Activated CD4-positive, alpha-beta memory T cell treated with anti-CD3 and anti-CD28 coated beads, Interleukin-2, amount 10 ng/mL, durations not matched to agents 7 days and 5 days (primary cell): ENCODE measurements at places on chromosomes 12 and 14.

DNA sequence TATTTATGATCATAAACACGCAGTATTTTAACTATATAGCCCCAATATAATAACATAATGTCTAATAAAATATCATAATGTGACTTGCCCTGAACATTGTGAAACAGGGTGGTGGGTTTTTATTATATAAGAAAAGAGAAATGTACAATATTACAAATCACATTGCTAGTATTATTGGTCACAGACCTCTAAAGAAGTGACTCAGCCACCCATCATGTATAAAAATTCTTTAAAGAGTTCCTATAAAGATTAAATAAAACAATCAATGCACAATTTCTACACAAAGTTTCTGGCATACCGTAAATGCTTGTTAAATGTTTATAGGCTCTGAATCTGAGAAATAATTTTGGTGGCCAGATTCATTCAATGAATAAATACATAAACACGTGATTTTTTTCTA is 28.9 kb downstream of the ABCC9 start:
- no peak for DNase-seq

DNA sequence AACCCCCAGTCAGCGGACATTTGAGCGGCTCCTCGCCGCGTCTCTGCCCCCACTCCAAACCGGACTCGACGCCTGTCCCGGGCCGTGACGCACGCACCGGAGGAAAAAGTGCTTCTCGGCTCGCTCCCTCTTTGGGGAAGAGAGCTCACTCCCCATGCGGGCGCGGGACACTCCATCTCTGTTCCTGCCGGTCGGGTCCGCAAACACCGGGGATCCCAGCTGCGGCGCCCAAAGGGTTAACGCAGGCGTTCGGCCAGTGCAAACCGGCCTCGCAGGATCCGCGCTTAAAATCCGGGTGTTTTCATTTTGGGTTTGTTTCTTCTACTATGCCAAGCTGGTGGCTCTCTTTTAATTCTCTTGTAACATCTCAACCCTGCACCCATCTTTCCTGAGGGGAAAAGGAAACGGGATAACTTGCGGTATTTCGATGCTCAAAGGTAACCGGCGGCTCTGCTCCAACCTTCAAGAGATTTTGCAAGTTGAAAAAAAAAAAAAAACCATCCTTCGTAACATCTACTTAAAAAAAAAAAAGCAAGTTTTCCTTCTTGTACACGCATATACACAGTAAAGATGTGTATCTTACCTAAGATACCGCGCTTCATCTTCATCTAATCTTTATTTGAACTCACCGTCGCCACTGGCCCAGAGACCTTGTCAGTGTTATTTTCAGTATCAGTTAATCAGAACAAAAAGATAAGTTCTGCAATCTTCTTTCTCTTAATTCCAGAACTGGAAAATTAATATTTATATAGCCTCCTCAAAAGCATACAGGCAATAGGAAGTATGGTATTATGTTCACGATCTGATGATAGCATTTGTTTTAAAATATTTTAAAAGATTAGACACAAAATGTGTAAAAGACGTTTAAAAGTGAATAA is 1.6 kb upstream of the ATP2B1 start:
- DNase-seq, result no peak

- DNase-seq, result no peak
Measured at GRCh38 chr14:77051116-77051515, 22.6 kb upstream of the IRF2BPL start.

- no peak for DNase-seq
Measured at GRCh38 chr12:105444653-105445102, 114.2 kb downstream of the C12orf75 start.

GRCh38 chr12:30926243-30927221 is at the start of gene TSPAN11:
Gene TSPAN11 (plus strand): TSS chr12:30926748. CDS start chr12:30953992, 27,244 bp downstream.
- no peak for DNase-seq

DNA sequence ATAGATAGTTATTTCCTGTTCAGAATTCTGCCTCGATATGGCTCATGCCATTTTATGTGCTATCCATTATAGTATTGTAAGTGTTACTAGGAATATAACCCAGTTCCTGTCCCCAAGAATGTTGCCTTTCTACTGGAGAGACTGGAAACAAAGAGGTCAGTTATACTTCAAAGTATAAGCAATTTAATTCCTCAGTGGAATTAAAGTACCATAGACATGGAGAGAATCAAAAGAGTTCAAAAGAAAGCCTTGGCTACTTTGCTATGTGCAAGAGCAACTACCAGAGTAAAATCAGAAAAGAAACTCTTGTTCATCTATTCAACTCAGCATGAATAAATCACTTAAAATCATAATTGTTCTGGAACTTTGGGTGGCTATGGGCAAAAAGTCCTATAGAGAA is 173.2 kb upstream of the EEA1 start:
- no peak for DNase-seq

- DNase-seq, result no peak
Measured at GRCh38 chr12:118044075-118044474, 16.9 kb downstream of the WSB2 start.

GRCh38 chr12:113891739-113892520 is 74.2 kb downstream of the RBM19 start:
- DNase-seq, result no peak

DNA sequence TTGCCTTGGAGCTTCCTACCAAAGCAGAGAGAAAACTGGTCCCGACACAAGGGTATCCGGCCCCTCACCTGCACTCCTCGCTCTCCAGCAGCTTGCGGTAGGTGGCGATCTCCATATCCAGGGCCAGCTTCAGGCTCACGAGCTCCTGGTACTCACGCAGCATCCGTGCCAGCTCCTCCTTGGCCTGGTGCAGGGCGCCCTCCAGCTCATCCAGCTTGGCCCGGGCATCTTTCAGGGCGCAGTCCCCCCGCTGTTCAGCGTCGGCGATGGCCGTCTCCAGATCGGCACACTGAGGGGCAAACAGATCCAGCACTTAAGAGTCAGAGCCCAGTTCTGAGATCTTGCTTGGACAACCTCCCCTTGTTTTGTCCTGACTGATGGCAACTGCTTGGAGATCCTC is 13.7 kb downstream of the KRT72 start:
- DNase-seq, result no peak

DNA sequence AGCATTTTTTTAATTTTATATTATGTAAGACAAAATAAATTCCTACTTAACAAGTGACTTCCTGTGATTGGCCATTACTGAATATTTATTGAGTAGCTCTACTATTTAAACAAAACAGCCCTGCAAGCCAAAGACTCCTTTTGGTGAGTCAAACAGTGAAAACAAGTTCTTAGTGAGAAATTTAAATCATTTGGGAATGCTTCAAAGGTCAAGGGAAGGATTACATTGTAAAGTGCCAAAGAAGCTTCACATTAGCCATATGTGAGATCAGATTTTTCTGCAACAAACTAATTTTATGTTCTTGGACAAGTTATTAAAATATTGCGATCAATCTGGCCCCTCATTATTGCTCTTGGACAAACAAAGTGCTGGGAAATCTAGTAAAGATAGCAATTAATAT is 795.4 kb upstream of the MGAT4C start:
- DNase-seq, result no peak

GRCh38 chr12:124175704-124176103 is 119.2 kb upstream of the RFLNA start:
- no peak for DNase-seq

DNA sequence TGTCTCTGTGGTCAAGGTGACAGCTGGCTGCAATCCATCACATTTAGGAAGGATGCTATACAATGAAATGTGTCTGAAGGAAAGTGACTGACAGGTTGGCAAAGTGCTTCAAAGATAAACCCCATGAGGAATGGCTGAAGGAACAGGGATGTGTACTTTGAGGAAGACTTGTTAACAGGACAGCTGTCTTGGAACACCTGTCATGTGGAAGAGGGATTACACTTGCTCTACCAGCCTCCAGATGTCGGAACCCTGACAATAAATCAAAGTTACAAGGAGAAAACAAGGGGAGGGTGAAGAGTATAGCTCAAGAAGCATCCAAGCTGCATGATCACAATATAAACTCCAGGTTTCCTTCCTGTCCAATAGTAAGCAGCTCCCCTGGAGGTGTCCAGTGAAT is 147.8 kb upstream of the TMCC3 start:
- no peak for DNase-seq

DNA sequence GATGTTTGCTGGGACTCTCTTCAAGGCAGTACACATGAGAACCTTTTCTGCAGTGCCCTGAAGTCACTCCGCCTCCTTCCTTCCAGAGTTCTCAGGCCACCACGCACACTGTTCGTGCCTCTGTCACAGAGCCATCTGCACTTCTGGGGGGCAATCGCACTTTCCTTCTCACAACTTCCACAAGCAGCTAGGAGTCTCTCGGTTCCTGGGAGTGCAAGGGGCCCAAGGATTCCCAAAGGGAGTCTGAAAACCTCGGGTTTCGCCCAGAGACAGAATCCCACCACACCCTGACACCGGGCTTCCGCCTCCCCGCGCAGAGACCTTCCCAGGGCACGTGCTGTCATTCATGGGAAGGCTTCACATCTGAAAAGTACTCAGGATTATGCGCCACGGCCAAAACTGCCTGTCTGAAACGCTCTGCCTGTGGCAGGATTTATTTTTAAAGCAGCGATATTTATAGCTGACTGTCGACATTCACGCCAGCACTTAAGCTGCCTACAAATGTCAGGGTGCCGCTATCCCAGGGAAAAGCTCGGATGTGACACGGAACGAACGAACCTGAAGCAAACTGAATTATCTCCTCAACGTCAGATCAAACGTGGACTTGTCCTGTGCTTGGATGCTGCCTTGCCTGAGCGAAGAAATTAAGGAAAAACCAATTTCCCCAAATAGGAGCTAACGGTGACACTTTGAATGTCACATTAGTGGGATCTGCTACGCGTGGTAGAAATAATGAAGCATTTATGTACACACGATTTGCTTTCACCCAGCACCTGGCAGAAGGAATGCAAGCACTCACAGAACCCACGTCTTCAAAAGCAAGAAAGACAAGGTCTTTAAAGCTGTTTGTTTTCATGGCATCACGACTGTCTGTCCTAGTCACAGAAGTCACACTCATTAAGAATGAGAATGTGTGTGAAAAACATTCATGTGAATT is 154.0 kb downstream of the PIWIL1 start:
- no peak for DNase-seq

DNA sequence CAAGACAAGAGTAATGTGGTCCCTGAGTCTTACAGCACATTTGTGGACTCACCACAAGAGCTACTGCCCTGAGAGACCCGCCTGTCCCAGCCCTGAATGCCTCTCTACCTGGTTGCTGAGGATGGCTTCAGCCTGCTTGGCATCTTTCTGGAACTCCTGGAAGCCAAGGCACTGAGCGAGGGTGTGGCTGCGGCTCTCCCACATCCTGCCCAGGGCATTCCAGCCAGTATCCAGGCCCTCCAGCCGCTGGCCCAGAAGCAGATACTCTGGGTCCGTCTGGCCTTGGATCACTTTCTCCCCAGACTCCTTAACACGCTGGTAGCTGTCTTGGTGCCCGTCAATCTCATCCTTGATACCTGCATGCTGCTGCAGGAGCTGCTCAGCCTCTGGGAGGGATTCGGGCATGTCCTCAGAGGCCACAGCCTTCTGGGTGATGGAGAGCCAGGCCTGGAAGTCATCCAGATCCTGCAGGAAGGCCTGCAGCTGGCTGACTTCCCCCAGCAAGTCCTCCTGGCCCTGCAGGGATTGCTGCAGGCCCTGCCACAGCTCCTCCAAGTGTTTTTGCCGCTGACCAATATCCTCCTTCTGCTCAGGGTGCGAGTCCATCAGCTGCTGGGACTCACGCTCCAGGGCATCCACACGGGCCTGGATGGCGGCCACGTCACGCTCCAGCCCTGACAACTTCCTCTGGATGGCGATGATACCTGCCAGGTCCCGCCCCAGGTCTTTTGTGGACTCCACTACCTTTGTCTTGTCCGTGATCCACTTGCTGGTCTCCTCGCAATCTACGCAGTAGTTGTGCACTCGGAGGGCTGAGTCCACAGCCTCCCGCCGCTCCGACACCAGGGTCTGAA is 82.3 kb downstream of the PLEKHG3 start:
- no peak for DNase-seq
